Immature natural killer cell (primary cell): ENCODE measurements at places on chromosomes 7 and 10. TPM values are rescaled to one million over a fixed set of nuclear protein-coding genes. Genes with fewer than 3 reads are reported as not detected.

The FOXI2 gene
- polyA plus RNA-seq = not detected

The OR2A12 gene
- not detected for polyA plus RNA-seq

The ATOH7 gene
- not detected for polyA plus RNA-seq

The MRLN gene
- not detected for polyA plus RNA-seq

The POLR1F gene
- 36.9 TPM for polyA plus RNA-seq
